ENCODE measurements at places on chromosomes 7 and 10.

DNA sequence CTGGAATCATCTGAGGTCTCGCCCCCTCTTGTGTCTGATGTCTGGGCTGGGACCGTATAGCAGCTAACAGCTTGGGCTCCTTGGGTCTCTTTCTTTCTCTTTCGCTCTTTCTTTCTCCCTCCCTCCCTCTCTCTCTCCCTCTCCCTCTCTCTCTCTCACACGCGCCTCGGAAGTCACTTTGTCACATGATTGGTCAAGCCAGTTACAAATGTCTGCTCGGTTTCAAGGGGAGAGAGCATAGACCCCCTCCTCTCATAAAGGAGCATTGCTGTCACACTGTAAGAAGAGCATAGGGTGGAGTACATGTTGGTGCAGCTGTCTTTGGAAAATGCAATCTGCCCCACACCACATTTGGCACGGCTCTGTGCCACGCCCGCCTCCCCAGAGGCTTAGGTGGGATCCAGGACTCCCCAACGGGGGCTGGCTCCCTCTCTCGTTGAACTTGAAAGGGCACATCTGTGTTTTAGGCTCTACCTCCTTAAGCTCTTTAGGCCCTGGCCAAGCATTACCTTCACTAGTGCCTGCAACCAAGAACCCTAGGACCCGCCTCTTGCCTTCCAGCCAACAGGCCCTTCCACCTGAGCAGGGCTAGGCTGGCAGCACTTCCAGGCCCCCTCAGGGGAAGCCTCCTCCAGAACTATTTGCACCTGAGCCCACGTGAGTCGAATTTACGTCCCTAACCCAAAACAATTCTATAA, 61.9 kb upstream of the CACUL1 start:
- no peak for DNase-seq

DNA sequence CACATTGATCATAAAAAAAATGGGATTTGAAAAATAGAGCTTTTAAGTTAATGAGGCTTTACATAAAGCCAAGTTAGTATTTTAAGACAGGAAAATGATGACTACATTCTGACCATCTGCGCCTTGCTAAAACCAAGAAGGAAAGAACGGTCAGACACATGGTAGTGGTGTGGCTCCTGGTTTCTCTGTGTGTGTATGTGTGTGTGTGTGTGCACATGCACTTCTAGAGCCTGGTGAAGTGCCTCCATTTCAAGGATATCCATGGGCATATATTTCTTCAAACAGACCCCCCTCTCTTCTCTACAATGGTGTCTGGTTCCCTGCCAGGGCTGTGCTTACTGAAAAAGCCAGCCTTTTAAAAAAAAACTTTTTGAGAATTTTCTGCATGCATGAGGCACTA, 80.9 kb downstream of the FRMPD2 start:
- DNase-seq: no peak

DNA sequence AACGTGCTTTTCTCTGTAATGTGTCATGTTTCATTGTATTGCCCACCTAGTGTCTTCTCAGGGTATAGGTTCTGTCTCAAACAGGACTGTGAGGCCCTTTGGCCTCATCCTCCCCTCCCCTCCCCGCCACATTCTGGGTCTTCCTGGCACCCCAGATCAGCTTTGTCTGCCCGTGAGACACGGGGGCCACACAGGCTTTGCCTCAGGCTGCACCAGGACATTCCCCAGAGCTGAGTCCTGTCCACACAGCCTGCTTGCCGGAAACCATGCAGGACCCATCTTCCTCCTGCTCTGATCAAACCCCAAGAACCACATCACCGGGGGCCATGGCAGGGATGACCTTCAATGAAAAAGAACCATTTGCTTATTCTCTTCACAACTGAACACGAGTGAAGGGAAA, 18.6 kb downstream of the MAT1A start:
- no peak for DNase-seq

- no peak for DNase-seq
Observed at GRCh38 chr10:104021246-104021645, 54.3 kb downstream of the SLK start.

- DNase-seq: no peak
Observed at GRCh38 chr7:94324380-94325121, 70.1 kb upstream of the COL1A2 start.

DNA sequence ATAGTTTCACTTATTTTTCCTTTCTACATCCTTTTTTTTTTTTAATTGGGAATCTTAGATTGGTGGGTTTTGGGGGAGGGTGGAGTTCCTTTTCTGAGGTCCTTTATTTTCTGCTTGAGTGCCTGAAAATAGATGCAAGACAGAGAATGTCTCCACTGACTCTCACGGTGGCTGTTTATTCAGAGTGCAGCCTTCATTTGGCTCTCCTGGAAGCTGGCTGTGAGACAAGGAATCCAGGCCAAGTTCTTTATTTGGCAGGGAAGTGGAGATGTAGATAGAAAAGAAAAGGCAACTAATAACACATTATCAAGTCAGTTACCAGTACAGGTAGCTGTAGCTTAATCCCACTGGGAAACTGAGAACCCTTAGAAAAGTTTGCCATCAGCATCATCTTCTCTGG, 118.6 kb downstream of the CNTNAP2 start:
- no peak for DNase-seq

- DNase-seq: no peak
Observed at GRCh38 chr7:22468609-22469008, 31.4 kb downstream of the STEAP1B start.

DNA sequence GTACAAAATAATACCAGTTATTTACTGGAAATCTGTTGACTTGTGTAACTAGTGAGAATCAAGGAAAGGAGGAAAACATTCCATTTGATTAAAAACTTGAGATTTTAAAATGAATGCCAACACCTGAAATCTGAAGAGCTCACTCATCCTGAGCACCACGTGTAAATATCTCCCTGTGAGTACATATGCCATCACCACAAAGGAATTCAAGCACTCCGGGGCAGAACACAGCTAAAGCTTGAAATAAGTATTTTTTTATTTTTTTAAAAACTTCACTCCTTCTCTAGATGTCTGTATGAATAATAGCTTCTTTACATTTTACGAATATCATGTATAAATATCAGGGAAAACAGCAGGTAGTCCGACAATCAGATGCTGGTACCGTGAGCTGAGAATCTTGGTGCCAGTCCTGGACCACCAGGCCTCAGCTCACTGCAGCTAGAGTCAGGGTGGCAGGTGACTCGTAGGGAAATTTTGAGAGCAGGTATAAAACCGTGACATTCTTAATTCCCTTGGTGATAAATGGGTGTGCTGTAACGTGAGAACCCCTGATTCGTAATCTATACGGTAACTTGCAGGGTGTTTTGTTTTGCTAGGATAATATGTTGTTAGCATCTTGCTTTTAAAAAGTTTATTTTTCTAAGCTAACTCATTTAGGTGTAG, 12.7 kb downstream of the LMTK2 start:
- DNase-seq: no peak

DNA sequence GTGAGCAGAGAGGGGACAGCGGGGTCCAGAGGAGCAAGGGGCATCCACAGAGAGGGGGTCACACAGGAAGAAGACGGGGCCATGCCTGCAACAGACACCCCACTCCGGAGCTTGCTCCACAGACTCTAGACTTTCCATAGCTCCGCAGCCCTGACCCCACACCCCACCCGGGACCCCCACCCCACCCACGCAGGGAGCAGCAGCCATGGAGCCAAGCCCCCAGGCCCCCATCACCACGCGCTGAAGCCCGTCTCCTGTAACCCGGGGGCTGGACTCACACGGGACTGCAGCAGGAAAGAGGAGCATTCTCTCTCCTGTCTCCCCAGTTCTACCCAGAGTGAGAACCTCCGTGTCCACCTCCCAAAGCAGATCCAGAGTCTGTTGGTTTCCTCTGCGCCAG, 38.8 kb upstream of the ADGRA1 start:
- DNase-seq: no peak

- DNase-seq: no peak
Observed at GRCh38 chr7:100951172-100951571, 1.8 kb downstream of the MUC3A start.

DNA sequence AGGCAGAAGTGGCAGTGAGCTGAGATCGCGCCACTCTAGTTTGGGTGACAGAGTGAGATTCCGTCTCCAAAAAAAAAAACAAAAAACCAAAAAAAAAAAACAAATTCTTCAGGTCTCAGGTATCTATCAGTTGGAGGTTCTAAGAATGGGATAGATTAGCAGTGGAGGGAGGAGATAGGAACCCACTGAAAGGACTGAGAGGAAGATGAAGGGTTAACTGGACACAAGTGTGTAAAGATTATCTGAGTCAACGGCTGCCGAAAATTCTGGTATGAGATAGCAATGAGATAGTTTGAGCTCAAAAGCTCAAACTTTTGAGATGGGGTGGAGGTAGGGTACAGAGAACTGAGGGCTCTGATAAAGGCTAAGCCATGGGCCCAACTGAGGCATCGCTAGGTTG, 12.8 kb downstream of the ZNF467 start:
- DNase-seq: no peak

DNA sequence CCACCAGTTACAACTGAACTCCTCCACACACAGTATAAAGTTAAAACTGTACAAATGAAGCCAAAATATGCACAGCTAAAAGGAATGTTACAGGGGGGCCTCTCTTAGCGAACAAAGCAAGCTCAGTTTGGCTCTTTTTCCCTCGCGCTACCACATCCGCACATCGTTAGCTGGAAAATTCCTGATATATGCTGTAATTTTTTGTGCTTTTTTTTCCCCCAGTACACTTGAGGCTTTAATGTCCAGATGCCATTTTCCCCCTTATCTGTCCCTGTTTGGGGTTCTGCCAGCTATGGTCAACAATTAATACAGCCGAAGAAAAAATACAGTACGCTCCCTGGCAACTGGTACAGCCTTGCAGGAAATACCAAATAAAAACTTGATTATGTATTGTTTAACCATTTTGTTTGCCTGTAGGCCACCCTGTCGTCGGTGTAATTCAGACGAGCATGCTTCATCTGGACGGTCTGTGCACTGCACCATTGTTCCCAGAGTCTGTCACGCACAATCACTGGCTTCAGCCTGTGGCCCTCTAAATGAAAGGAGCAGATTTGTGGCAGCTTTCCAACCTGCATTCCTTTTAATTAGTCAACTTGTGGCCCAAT, 108.1 kb upstream of the FAM133B start:
- no peak for DNase-seq
